ENCODE measurements at places on chromosomes 1 and 21.

DNA sequence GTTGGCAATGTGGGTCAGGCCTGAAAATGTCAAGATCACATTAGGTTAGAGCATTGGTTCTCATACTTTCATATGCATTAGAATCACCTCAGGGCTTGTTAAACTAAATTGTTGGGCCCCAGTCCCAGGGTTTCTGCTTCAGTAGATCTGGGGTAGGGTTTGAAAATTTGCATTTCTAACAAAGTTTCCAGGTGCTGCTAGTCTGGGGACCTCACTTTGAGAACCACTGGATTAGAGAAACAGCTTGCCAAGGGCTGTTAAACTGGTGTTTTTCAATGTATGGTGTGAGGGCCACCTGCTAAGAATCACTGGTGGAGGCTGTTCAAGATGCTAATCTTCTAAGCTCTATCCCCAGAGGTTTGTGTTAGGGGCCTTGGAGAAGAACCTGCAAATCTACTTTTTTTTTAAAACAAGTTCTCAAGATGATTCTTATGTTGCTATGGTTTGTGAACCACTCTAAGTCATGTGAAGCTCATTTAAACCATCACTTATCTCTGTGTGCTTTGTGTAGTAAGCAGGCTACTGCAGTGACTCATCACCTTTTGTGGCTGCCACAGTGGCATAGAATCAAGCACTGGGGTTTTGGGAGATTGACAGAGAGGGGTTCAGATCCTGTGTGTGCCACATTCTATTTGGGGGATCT lies 152.2 kb downstream of the S1PR1 start:
- peak; percentile 25 for DNase-seq

- no peak for DNase-seq
Measured at GRCh38 chr21:19908390-19908789, 1089.8 kb upstream of the NCAM2 start.

DNA sequence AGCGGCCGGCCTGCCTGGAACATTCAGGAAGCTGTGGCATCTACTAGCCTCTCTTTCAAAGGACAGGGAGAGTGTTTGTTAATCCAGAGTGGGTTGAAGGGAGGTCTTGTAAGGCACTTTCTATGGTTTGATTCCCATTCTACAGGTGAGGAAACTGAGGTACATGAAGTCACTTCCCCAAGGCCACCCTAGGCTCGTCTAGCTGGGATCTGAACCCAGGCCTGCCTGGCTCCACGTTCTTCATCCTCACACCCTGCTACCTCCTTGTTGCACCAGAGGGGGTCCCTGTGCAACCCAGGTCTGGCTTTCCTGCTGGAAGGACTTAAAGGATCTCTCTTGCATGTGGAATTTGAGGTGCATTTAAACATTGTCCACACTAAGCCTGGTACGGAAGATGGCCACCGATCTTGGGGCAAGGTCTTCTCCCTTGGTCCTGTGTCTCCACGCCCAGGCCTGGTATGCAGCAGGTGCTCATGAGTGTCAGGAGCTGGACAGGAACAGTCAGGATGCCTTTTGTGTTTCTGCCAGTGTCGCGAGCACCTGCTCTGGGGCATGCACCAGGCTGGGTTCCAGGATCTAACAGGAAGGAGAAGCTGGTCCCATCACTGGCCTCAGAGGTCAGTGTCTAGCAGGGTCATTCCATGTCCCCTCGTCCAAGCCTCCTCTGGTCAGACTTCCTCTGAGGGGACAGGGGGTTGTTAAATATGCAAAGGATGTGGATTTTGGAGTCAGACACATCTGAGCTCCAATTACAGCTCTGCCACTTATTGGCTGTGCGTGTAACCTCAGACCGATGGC lies 103.2 kb upstream of the RUNX3 start:
- no peak for DNase-seq

GRCh38 chr1:113538225-113538624 lies 147.9 kb downstream of the MAGI3 start:
- peak; percentile 49 for DNase-seq

- no peak for DNase-seq
Measured at GRCh38 chr1:3767328-3767925, 5.1 kb upstream of the SMIM1 start.

GRCh38 chr1:64864018-64864940 lies 102.1 kb downstream of the JAK1 start:
- no peak for DNase-seq

- no peak for DNase-seq
Measured at GRCh38 chr1:99650030-99650429, 4.1 kb downstream of the PALMD start.

- peak; percentile 27 for DNase-seq
Measured at GRCh38 chr1:214604523-214604922, 1.5 kb downstream of the CENPF start.

DNA sequence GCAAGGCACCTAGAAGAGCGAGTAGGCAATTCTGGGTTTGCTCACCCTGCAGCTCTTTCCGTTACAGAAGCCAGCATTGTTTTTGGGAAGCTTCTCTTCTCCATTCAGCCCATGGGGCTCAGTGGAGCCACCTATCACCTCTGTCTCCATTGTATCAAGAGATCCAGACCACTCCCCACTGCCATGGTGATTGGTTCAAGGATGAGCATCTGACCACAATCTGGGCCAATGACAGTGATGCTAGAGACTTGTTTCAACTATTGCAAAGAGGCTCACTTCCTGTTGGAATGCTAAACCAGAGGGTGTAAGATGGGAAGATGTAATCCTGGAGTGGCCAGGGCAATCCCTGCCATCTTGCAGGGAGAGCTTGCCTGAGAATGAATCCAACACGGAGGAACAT lies 6.6 kb downstream of the SPATA21 start:
- DNase-seq = no peak

All from astrocyte (in vitro differentiated cells and primary cell).